Activated naive CD4-positive, alpha-beta T cell (primary cell): ENCODE measurements at places on chromosomes 1 and 21.

DNA sequence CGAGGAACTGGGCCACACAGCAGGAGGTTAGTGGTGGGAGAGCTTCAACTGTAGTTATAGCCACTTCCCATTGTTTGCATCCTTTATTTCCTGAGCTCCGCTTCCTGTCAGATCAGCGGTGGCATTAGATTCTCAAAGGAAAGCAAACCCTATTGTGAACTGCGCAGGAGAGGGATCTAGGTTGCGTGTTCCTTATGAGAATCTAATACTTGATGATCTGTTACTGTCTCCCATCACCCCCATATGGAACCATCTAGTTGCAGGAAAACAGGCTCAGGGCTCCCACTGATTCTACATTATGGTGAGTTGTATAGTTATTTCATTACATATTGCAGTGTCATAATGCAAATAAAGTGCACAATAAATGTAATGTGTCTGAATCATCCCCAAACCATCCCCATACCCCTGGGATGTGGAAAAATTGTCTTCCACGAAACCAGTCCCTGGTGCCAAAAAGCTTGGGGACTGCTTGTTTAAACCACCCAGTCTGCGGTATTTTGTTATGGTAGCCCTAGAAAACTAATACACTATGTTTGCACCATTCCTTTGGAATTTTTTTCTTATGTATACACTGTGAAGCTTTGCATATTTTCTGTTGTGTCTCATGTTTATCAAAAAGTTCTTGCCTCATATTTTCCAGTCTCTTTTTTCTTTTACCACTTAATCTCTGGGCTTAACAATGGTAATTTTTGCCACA lies 136.6 kb upstream of the IVNS1ABP start:
- no peak for DNase-seq

- no peak for DNase-seq
These were observed 965 bp upstream of the SH2D5 start for GRCh38 chr1:20733360-20733975.

DNA sequence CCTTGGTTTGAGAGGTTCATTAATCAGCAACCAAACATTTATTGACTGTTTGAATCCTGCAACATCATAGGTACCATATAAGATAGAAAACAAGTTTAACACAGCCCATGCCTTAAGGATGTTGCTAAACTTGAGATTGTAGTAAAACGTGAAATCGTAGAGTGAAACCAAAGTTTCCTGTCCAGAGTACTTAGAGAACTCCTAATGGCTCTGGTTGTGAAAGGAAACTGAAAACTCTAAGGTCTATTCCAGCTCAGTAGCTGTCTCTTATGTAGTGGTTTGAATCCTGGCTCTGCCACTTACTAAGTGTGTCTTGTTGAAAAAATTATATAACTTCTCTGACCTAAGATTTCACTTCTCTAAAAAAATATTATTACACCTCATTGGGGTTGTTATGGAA lies 310.9 kb downstream of the NTNG1 start:
- no peak for DNase-seq

- no peak for DNase-seq
These were observed 289.8 kb upstream of the SNX7 start for GRCh38 chr1:98371764-98372163.

- no peak for DNase-seq
These were observed 8.4 kb downstream of the CEPT1 start for GRCh38 chr1:111148376-111148881.

- DNase-seq = no peak
These were observed 57.3 kb upstream of the STUM start for GRCh38 chr1:226491093-226491850.

DNA sequence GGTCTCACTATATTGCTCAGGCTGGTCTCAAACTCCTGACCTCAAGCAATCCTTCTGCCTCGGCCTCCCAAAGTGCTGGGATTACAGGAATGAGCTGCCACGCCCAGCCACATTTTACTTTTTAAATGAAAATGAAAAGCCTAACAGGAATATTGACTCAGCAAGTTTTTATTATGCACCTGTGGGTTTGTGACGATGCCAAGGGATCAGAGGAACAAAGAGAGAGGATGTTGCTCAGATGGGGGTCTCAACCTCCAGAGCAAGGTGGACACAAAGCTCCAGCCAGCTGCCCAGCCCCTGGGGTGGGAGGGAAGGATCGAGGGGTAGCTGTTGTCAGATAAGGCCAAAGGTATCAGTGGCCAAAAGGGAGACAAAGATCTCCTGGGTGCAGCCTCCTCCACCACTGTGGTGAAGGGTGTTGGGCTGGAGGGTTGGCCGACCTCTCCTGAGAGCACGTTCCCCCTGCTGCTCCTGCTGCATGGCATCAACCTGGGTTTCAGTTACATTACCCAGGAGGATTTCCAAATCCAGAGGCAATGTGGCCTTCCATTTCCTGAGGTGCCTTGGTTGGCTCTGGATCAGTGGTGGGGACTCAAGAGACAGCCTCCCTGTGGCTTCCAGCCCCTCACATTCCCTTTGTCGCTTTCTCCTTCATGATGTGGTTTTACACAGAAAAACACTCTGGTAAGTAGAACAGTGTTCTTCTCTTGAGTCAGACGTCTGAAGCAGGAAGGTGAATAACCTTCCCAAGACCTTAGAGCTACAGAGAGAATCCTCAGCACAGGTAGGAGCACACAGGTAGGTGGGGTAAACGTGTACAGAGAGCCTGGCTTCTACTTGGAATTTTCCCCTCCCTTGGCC lies 34.2 kb downstream of the ZNF496 start:
- no peak for DNase-seq

DNA sequence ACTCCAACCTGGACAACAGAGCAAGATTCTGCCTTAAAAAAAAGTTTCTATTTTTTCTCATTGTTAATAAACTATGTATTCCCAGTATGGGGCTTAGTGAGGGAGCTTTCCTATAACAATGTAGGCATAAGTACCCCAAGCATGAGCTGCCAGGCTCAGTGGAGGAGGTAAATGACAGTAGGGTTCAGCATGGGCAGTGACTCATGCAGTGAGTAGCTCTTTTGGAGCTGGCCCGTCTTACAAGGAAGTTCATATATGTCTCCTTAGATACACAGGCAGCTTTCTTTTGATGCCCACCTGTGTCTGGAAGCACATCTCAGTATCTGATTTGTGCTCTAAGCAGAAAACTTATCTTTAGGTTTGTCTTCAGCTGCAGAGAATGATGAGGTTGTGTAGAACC lies 57.9 kb downstream of the ZNF678 start:
- no peak for DNase-seq

GRCh38 chr1:7225711-7226505 lies 440.7 kb downstream of the CAMTA1 start:
- DNase-seq = no peak

DNA sequence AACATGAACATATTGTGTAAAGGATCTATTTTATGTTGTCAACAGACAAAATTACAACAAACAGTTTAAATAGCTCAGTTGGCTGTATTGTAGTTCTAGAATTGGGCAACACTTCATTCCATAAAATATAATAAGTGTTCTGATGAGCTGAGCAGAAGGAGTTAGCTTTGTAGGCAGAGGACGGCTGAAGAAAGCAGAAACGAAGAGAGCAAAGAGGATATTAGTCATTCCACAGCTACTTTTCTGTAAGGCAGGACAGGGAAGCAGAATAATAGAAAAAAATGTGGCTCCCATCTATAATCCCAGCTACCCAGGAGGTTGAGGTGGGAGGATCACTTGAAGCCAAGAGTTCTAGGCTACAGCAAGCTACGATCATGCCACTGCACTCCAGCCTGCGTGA lies 20.2 kb upstream of the IVNS1ABP start:
- no peak for DNase-seq

DNA sequence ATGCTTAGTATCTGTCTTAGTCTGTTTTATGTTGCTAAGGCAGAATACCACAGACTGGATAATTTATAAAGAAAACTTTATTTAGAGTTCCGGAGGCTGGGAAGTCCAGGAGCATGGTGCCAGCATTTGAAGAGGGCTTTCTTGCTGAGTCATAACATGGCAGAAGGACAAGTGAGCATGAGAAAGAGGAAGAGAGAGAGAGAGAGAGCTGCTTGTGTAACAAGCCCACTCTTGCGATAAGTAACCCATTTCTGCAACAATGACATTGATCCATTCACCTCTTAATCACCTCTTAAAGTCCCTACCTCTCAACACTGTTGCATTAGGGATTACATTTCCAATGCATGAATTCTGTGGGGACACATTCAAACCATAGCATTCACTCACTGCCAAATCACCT lies 11.7 kb upstream of the MYOCOS start:
- DNase-seq = no peak

GRCh38 chr1:112312879-112313278 lies 83.1 kb upstream of the CTTNBP2NL start:
- DNase-seq = no peak

DNA sequence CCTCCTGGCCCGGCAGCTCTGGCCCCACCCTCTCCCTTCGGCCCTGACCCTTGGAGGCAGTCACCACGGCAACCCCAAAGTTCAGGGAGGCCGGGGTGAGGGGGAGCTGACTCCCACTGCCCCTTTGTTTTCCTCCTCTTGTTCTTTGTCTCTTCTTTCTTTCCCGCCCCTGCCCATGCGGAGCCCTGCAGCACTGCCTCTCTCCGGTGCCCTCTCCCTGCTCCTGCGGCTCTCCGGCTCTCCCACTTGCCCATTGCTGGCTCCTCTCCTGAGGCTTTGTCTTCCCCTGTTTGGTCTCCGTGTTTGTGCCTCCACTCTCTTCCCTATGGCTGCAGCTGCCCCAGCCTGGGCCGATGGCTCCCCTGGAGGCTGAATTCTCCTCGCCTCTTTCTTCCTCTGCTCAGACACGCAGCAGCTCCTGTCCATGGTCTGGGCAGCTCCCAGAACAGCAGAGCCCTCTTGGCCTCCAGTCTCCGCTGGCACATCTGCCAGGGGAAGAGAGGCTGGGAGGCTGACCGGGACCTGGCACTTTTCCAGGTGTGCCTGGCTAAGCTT lies 5.8 kb downstream of the CELSR2 start:
- no peak for DNase-seq

- no peak for DNase-seq
These were observed 116.1 kb downstream of the PSMG1 start for GRCh38 chr21:39066829-39067780.

DNA sequence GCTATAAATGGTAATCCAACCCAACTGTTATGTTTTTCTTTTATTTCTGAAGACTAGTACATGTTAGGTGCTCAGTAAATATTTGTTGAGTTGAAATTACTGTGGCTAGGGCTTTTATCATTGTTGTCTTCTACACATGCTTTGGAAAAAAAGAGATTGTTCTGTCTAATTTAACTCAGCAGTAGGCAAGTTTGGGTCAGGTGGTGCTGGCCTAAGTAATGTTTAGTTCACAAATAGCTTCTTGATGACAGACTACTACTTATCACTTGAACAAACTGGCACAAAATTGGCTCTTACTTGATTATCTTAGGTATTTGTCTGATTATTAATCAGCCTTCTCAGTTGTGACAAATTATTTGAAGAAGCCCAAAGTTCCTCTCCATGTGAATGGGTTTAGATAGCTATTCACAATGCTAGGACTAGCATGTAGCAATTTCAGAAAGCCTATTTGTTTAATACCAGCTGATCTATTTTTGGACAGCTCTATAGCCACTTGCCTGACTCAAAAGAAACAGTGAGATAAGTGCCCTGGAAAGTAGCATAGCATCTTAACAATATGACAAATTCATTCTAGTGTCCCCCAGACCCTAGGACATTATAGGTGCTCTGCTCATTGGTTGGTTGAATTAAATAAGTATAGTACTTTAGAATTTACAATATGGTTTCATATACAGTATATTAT lies 32.6 kb downstream of the TMEM200B start:
- no peak for DNase-seq

GRCh38 chr1:51715369-51715768 lies 98.5 kb downstream of the OSBPL9 start:
- no peak for DNase-seq

GRCh38 chr1:25879675-25880074 lies 4.2 kb upstream of the PAQR7 start:
- no peak for DNase-seq

DNA sequence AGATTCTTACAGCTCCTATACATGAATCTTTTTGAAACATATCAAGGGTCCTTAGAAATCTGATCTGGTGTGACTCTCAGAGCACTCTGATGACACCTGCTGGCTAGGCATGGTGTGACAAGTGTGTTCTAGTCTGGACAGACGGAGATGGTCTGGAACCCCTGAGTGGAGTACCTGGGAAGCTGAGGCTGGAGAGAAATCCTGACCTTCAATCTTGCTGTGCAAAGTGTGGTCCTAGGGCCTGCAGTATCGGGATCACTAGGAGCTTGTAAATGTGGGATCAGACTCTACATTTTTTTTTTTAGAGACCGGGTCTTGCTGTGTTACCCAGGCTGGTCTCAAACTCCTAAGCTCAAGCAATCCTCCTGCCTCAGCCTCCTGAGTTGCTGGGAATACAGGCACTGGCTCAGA lies 78.6 kb upstream of the SOD1 start:
- peak; percentile 58 for DNase-seq

GRCh38 chr1:84712276-84712874 lies 22.1 kb upstream of the SSX2IP start:
- no peak for DNase-seq

DNA sequence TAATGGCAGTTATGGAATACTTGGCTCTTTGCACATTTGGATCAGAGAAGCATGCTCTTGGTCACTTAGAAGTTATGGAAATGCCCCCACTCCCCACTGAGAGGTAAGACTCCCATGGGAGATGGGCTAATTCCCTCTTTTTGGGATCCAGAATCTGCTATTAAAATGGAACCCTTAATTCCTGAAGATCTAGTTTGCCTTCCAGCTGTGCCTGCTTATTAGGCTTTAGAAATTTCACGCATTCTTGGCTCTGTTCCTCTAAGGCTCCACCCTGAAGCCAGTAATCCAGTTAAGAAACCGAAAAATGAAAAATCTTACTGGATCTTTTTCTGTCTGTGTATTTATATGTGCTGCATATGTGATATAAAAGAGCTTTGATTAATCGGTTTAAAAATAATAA lies 76.7 kb downstream of the USH2A start:
- no peak for DNase-seq

DNA sequence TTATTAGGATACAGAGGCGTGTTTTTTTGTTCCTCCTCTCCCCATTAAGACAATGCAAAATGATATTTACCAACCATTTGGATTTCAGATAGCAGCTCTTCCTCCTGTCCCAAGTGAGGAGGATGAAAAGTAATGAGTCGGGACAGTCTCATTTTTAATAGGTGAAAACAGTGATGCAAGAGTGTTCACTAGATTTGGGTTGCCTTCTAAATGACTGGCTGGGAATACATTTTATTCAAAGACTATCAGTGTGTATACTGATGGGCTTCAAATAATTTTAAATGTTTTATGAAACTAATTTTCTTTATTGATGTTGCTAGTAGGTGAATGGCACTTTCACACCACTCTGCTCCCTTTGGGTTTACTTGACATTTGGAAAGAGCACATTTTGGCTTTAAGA lies 2.1 kb downstream of the RCOR3 start:
- no peak for DNase-seq

DNA sequence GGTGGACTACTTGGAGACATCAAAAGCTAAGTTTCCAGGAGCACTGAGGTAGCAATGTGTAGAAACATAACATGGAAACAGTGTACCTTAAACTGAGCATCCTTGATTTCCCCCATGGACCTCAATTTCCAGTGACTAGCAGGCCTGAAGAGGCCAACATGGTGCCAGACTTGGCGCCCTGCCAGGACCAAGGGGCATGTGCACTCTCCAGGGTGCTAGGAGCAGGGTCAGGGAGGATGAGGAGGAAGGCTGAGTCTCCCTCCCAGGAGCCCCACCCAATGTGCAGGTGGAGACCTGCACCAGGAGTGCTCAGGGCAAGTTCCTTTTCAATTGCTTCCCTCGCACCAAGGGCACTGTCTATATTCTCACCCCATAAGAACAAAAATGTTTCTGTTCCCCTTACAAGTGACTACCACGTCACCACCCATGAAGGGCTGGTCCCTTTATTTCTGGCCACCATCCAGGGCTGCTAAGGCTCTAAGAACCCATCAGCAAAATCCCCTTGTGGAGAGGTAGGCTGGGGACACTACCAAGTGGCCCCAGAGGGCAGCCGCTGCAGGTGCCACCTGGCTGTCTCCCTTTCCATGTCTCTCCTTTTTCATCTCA lies 39.2 kb downstream of the MX1 start:
- no peak for DNase-seq
